CD4-positive, alpha-beta T cell treated with Interleukin-21 for 1 hour (primary cell): ENCODE measurements at places on chromosomes 7 and 10.
A peak's percentile ranks its signal among the peaks of the same experiment; 100 is the strongest.

DNA sequence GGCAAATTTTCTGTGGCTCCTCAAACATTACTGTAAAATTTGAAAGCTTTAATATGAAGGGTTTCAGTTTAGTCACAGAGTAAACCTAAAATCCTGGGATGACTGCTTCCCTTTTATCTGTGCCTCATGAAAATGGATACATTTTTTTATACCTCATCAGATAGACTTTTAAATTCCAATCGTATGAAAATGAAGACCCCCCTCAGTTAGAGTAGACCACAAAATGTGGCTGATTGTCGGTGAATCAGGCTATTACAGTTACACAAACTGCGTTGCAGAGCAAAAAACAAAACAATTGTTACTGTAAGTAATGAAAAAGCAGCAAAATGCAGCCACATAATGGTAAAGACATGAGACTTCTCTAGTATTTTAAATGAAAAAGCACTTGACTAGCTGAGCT lies 296.2 kb downstream of the CNTNAP2 start:
- DNase-seq: no peak

GRCh38 chr10:62577666-62578291 lies 203.6 kb downstream of the ZNF365 start:
- no peak for DNase-seq

DNA sequence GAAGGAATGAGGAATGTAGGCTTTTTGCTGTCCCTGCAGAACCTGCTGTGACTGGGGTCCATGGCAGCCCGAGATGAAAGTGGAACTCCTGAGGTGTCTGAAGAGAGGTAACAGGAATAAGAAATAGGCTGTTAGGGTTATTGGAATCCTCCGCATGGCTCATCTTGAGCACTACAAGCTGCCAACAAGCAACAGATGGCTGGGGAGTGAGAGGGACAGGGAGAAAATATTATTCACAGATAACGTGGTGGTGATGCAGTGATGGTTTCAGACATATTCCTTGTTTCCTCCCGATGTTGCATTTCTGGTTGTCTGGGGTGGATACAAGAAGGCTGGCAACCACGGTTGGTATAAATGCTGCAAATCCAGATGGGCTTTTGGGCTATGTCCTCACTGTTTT lies 46.1 kb downstream of the AP3M1 start:
- DNase-seq: no peak

GRCh38 chr10:133231946-133232574 lies 2.0 kb downstream of the UTF1 start:
- no peak for DNase-seq

- peak; percentile 9 for DNase-seq
These were observed 607.2 kb upstream of the MGMT start for GRCh38 chr10:128859738-128860386.

GRCh38 chr10:44930904-44931620 lies 19.9 kb downstream of the TMEM72 start:
- no peak for DNase-seq

- no peak for DNase-seq
These were observed 50.3 kb downstream of the MAD1L1 start for GRCh38 chr7:2182461-2182860.

DNA sequence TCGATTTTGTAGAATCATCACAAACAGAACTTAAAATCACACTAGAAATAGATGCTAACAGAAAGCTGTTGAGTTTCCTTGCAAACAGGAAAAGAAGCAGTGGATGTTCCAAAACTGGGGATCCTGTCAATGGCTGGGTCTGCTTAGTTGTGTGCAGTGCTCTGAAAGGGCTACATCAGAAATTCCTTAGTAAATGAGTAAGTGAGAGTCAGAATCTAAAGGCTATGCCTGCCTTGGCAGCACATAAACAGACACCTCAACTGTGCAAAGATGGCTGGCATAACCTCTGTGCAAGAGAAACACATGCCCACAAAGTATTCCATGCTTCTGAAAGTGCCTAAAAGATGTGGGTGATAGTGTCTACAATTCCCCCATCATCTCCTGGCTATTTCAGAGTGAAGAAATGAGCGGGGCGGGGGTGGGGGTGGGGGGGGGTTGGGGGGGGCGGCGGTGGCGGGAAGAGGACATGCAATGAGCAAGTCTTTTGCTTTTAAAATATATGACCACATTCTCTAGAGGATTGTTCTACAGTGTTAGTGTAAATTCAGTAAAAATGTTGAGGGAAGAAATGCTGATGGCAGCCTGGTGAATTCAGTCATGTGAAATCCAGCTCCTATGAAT lies 138.1 kb upstream of the LAMB4 start:
- no peak for DNase-seq

DNA sequence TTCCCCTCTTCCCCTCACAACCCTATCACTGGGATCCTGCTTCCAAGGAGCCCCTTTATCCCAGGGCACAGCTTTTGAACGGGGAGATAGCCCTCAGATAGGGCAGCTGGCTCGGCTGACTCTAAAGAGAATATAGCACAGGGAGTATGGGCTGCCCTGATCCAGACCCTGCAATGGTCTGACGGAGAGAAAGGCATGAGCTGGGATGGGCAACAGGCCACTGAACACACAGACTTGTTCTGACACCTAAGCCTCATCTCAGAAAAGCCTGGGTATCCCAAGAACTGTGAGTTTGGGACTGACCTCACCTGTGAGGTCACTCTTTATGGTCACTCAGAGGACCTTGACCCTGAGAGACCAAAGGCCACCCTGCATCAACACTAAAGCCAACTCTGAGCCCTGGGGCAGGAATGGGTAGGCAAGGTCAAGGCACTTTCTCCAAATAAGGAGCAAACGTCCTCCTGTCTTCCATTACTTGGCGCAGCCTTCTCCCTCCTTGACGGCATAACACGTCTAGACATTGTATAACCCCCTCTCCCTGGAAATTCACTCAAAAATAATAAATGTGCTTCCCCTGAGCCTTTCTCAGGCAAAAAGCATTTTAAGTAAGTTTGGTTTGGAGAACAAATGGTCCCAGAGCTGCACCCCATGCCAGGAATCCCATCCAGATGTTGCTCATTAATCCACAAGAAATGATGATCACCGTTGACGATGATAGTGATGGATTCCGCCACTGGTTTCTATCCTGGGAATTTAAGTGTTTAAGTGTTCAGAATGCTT lies 8.2 kb upstream of the LRRC18 start:
- DNase-seq: no peak

GRCh38 chr10:28806488-28806941 lies 129.2 kb downstream of the BAMBI start:
- no peak for DNase-seq
